ENCODE measurements at places on chromosomes 2 and 18.

DNA sequence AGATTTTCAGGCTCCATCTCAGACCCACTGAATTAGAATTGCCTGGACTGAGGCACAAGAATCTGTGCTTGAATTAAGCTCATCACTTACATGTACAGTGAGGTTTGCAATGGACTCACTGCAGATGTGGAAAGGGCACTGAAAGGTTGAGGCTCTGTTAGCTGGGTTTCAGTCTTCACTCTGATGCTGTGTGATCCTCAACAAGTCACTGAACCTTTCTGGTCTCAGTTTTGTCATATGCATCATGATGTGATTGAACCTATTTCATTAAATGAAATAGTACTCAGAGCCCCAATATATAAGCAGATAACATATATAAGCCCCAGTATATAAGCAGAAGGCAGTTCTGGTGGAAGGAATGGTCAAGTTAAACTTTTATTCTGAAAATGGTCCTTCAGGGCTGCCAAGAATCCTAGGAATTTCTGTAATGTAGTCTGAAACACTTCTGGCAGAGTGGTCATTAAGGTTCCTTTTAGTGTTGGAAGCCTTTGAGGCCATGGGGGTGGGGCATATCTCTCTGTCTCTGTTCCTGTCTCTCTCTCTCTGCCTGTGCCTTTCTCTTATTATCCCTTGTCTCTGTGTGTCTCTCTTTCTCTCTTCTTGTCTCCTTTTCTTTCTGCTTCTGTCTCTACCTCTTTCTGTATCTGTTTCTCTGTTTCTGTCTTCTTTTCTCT, 110.4 kb downstream of the ADCYAP1 start:
- DNase-seq: no peak

- DNase-seq: peak; percentile 48
Measured at GRCh38 chr2:98658816-98659490, 50.6 kb downstream of the UNC50 start.

GRCh38 chr2:112724591-112725525, 4.0 kb downstream of the NT5DC4 start:
- DNase-seq: no peak

- no peak for DNase-seq
Measured at GRCh38 chr2:73977466-73977865, 7.2 kb upstream of the TET3 start.

- no peak for DNase-seq
Measured at GRCh38 chr2:52473526-52473925, 1294.1 kb upstream of the CHAC2 start.

DNA sequence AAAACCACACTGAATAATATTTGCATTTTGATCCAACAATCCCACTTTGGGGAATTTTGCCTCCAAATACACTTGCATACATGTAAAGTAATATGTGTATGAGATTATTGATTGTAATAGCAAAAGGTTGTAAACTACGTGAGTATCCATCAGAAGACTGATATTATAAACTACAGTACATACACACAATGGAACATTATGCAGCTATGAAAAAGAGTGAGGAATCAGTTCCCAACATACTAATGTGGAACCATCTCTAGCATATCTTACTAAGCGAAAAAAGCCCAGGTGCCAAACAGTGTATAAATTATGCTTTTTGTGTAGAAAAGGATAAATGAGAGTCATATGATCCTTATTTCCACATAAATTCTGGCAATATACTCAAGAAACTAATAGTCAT, 16.0 kb upstream of the C2orf74 start:
- no peak for DNase-seq

DNA sequence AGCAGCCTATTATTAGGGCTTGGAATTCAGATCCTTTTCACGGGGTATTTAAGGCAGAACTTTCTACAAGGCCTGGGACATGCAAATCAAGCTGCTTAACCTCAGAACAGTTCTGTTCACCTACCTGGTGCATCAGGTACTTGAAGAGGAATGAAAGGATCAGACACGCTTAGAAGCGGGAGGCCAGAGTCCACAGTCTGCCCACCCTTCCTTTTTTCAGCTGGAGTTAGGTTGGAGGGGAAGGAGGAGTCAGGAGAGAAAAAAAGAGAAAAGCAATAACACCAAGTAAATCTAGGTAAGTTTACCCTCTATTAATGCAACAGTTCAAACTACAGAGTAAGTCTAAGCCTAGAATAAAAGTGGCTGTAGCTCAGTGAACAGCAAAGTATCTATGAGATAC, 58.6 kb upstream of the NFU1 start:
- no peak for DNase-seq

- DNase-seq: peak; percentile 74
Measured at GRCh38 chr2:42095923-42096408, 48.1 kb downstream of the PKDCC start.

DNA sequence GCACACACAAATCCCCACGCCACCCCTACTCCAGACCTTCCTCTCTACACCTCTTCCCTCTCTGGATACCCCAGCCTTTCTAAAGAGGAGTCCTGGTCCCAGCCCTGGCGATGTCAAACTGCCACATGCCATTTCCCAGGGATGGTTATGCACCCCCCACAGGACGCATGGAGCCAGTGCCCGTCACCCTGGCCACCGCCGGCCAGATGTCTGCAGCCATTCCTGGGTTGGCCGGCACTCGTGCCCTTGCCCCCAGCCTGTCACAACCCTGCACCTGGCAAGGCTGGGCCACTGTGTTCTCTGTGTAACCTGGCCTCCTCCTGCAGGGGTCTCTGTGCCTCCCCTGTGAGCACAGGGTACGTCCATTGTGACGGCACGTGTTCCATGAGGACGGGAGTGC, 58.1 kb upstream of the NFATC1 start:
- DNase-seq: no peak

DNA sequence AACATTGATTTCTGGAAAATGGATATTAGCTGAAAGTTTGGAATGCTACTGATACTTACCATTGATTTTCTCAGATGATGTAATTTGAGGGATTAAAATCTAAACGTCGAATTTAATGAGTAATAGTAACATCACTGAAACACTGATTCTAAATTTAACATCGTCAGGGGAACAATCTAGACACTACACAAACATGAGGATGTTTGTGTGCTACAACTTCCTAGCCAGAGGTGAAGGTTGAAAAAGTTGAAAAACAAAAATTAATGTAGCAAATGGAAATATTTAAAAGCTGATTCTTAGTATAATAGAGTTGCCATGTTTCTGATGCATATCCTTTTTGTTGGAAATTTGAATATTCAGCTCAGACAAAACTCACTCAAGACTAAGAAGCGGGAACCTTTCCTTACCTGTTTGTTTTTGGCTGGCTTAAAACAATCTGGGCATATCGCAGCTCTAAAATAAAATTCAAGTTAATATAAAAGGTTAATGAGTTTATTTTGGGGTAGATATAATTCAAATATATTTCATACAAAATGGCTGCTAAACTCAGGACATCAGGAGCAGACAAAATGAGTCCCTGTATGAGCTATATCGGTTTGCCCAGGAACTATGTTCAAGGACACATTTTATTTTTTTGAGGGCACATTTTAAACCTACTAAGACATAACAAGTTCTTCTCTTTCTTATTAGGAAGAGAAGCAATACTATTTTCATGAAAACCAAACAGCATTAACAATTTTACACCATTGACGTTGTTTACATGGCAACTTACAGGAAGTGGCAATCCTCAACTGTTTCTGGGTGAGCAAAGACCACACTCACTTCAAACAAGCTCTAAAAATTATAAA, 52.6 kb upstream of the PEX13 start:
- no peak for DNase-seq

DNA sequence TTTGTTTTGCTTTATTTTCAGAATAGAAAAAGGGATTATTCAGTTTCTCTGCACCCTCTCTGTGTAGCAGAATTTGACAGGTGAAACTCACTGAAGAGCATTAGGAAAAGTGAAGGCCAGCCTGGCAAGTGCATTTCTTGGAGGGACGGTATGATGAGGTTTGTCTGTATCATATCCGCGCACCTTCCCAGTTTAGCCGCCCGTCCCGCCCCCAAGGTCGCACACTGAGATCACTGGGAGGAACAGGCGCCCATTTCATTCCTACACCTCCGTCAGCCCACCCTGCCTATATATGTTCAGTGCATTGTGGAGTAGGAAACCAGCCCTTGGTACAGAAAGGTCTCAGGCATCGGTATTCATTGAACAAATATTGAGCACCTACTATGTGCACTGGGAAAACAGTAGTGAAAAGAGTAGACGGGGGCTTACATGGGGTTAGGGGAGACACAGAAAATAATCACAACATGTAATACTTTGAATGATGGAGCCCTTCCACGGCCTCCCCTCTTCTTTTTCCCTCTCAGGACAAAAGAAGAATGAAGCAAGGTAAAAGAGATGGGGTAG, 678 bp upstream of the FECH start:
- no peak for DNase-seq

GRCh38 chr2:86330001-86330400, 7.4 kb downstream of the REEP1 start:
- DNase-seq: no peak

DNA sequence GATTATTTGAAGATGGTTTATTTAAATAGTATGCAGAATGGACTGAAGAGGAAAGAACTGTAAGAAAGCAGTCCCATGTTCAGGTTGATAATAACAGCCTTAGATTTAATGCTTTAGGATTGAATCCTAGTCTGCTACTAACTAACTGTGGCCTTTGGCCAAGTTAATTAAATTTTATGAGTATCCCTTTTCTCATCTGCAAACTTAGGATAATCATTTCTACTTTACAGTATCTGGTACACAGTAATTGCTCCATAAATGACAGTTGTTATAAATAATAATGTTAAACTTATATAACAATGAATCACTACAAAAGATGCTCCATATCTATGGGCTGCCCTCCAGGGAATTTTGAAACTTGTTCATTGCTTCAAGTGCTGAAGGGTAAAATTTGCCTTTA, 41.0 kb downstream of the FAP start:
- no peak for DNase-seq

GRCh38 chr2:147342329-147342728, 502.5 kb upstream of the ACVR2A start:
- DNase-seq: no peak

DNA sequence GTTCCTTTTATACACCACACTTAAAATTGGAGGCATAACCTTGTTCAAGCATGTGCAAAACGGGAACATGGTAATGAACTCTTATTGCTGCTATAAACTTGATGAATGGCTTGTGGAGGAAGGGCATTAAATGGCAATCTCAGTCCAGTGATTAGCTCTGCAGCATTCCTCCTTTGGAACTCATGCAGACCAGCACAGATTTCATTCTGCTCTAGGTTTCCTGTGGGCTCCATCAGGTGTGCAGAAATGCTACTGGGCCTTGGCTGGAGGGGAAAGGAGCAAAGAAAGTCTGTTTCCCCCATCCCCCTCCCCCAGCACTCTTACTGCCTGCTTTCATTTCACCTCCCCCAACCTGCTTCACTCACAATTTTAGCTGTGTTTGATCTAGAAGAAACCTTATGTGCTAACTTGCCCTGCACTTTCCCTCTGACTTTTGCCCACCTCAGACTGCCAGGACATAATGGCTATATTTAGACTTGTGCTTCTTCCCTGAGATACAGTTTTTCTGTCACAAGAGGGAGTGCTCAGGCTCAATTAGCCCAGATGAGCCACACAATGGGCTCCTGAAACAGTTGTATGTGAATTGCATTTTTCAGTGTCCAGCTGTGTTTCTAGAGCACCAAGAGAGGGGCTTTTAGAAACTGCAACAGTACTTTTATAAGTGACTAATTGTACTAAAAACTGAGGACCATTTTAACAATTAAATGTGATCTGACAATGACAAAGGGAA, 109.8 kb downstream of the FSHR start:
- DNase-seq: no peak

GRCh38 chr2:235211056-235211455, 259.2 kb downstream of the SH3BP4 start:
- DNase-seq: no peak

DNA sequence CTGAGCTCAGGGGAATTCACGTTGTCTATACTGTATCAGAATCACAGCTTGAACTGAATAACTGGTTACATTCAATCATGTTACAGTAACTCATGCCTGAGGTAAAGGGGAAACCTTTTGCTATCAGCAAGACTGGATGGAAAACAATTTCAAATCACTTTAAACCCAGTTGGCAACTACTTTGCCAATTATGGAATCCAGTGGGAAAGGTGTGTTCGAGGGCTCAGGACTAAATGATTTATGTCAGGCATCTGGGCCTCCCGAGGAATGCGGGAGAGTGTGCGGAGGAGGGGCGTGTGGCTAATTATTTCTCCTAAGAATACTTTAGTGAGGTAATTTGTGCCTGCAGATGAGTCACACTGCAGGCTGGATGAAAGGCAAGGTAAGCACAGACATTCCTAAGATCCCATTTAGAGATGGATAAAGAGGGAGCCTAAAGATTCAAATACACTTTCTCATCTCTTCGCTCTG, 100.1 kb downstream of the HRH4 start:
- no peak for DNase-seq

DNA sequence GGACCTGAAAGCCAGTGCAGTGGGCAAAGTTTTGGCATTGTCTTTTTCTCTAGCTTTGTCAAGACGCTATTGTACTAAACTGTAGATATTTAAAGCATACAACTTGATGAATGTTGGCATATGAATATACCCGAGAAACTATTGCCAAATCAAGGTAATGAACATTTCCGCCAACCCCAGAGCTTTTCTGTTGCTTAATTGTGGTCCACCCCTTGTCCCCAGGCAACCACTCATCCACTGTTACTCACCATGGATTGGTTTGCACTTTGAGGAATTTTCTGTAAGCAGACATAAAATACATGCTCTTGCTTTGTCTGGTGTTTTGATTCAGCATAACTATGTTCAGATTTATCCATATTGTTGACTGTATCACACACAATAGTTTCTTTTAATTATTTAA, 688.4 kb downstream of the ADCYAP1 start:
- no peak for DNase-seq

GRCh38 chr2:43480874-43481273, 115.0 kb downstream of the THADA start:
- no peak for DNase-seq

DNA sequence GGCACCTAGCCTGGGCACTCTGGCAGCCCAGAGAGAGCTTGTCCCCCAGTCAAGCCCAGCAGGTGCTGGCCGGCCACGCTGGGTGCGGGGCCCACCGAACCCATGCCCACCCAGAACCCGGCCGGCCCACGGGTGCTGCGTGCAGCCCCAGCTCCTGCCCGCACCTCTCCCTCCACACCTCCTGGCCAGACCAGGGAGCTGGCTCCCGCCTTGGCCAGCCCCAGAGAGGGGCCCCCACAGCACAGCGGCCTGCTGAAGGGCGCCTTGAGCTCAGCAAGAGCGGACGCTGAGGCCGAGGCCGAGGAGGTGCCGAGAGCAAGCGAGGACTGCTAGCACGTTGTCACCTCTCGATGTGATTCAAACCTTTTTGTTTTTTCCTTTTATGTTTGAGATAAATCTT, 407.0 kb upstream of the KCNJ3 start:
- DNase-seq: no peak

DNA sequence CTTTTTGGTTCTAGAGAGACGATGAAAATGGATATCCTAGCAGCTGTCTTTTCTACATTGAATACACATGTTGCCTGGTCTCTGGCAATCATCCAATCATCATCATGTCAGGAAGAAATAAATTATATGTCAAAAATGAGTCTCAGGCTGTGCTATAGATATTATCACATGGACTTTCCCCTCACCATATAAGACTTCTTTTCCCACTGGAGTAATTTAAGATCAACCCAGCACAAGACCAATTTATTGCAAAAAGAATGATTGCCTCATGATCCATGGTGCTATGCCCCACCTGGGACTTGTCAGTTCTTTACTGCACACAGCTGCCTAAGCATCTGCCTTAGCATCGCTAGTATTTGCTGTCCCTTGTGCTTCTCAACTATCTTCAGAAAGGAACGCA, 783.7 kb upstream of the TMEFF2 start:
- DNase-seq: no peak

- no peak for DNase-seq
Measured at GRCh38 chr2:206379266-206379665, 64.1 kb upstream of the ADAM23 start.

- no peak for DNase-seq
Measured at GRCh38 chr2:91839904-91840868, 3031.0 kb upstream of the TEKT4 start.

All from activated naive CD8-positive, alpha-beta T cell treated with anti-CD3 and anti-CD28 coated beads, Interleukin-2, amount 50 U/mL, for 24 hours (primary cell).